CD4-positive, CD25-positive, alpha-beta regulatory T cell (primary cell): ENCODE measurements at places on chromosomes 1 and 21.

DNA sequence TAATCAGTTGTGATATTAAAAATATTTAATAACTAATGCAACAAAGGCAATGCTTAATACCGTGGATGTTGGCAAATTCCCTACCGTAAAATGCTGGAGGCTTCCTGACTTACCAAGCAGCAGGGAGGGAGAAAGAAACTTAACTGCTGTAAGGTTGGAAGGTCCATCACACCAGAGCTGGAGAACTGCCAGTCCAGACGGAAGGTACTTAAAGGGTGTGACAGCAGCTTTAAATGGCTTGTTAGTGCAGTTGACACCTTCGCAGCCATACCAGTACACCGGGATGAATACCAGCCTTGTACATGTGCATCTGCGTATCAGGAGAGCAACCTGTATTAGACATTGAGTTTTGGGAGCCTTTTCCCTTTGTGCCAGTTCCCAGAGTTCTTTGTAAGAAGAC, 269.5 kb upstream of the NCAM2 start:
- DNase-seq: no peak

DNA sequence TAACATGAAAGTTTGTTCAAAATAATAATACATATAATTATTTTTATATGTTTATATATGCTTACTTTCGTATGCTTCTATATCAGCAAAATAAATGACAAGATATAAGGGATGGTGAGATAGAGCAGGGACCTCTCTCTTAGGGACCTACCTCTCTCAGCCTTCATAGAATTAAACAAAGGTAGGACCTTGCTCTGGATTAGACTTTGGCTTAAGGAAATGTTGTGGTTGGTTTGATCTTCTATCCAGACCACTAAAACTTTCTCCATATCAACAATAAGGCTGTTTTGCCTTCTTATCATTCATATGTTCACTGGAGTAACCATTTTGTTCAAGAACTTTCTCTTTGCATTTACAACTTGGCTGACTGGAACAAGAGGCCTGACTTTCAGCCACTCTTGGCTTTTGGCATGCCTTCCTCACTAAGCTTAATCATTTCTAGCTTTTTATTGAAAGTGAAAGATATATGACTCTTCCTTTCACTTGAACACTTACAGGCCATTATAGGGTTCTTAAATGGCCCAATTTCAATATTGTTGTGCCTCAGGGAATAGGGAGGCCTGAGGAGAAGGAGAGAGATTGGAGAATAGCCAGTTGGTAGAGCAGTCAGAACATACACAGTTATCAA, 14.4 kb downstream of the FRRS1 start:
- DNase-seq: no peak

GRCh38 chr1:53902235-53903138, 8.5 kb downstream of the DIO1 start:
- no peak for DNase-seq

- DNase-seq: no peak
These were observed 92.7 kb downstream of the ESRRG start for GRCh38 chr1:216630532-216630931.

DNA sequence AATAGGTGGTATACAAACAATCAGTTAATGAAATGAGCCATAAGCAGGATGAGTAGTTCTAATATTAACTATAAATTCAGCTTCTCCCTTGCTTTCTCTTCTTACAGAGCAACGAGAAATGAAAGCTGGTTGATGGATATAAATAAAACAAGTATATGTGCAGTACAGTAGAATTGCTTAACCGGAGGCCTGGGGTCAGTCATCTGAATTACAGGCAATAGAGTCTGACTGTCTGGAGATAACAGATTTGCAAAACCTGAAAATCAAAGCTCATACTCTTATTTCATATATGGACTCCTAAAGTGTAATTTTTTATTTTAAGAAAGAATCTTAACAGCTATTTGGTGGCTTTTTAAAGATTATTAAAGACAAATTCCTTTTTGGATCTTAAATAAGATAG, 43.1 kb upstream of the SGIP1 start:
- DNase-seq: no peak

DNA sequence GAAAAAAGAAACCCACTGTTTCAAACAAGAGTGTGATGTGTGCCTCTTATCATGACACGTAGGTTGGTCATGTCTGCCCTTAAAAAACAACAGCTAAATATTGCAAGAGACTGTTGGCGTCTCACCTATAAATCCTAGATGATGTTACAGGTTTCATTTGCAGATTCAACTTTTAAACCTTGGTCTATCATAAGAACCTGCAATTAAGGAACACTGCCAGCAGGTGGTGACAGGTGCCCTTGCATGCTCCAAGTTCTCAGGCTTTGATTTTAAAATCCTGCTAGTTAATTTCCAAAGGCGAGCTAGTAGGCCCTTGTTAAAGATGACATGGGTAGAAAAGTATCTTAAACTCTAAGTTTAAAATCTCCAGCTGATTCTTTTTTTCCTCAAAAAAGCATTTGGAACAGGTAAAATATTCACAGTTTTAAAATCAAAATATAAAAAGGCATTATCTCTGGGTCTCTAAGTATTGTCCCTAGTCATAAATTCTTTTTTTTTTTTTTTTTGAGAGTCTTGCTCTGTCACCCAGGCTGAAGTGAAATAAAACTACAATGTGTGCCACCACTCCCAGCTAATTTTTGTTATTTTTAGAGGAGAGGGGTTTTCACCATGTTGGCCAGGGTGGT, 39.1 kb downstream of the CLSTN1 start:
- peak; percentile 51 for DNase-seq

DNA sequence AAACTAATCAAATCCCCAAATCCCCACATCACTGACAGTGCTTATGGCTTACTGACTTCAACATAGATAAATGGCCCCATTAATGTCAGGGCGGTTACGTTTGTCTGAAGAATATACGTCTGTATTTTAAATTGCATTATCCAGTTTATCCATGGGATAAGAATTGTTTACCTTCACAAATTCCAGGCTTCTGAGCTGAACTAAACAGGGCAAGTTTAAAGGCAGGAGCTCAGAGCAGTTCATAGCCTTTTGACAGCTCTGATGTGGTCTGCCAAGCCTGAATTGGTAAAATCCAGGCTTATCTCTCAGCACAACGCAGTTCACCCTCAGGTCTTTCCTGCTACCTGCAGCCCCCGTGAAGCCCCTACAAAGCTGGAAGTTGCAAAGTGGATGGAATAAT, 79.5 kb upstream of the GREM2 start:
- DNase-seq: no peak

- DNase-seq: no peak
These were observed 29.3 kb downstream of the CRYZ start for GRCh38 chr1:74703386-74704182.

DNA sequence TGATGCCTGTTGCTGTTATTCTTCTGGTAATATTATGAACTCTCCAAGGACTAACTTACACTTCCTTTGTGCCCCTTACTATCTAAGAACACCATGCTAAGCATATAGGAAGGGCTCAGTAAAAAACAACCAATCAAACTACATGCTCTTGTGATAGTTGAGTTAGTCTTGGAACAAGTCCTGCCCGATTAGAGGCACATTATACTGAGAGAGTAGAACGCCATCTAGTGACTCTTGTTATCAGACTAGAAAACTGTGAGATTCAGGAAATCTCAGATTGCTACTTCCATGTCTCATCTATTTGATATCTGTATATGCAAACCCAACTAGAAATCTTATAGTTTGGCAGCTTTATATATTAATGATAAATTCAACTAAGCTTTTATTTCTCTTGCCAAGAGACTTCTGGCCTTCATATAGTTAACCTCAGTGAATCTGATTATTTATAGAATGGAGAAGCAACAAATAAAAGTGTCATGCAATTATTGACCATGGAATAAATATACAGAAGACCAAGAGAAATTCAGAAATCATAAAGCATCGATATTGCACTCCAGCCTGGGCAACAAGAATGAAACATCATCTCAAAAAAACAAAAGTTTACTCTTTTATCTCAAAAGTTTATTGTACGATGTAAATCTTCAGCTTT, 7.8 kb upstream of the SRRM1 start:
- DNase-seq: peak; percentile 67

- no peak for DNase-seq
These were observed at the start of gene CRABP2 for GRCh38 chr1:156705321-156705917. TSS of gene CRABP2 (minus strand) at chr1:156705583. CDS start at chr1:156705446, 137 bp downstream.

DNA sequence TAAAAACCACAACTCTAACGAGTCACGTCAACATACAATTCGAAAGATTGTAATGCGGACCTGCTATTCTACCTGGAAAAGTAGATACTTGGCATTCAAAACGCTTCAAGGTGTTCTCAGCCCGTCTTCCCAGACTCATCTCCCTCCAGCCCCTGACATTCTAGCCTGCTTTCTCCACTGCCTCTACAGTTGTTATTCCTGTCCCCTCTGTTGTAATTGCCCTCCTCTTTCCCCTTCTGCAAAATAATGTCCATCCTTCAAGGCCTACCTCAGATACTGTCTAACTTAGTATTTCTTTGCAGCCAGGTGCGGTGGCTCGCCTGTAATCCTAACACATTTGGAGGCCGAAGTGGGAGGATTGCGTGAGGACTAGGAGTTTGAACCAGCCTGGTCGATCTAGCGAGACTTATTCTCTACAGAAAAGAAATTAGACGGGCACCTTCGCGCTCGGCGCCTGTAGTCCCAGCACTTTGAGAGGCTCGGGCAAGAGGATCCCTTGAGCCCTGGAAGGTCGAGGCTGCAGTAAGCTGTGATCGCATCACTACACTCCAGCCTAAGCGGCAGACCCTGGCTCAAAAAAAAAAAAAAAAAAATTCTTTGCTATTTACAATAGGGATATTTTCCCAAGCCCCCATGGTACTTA, 756 bp upstream of the RBM34 start:
- no peak for DNase-seq

DNA sequence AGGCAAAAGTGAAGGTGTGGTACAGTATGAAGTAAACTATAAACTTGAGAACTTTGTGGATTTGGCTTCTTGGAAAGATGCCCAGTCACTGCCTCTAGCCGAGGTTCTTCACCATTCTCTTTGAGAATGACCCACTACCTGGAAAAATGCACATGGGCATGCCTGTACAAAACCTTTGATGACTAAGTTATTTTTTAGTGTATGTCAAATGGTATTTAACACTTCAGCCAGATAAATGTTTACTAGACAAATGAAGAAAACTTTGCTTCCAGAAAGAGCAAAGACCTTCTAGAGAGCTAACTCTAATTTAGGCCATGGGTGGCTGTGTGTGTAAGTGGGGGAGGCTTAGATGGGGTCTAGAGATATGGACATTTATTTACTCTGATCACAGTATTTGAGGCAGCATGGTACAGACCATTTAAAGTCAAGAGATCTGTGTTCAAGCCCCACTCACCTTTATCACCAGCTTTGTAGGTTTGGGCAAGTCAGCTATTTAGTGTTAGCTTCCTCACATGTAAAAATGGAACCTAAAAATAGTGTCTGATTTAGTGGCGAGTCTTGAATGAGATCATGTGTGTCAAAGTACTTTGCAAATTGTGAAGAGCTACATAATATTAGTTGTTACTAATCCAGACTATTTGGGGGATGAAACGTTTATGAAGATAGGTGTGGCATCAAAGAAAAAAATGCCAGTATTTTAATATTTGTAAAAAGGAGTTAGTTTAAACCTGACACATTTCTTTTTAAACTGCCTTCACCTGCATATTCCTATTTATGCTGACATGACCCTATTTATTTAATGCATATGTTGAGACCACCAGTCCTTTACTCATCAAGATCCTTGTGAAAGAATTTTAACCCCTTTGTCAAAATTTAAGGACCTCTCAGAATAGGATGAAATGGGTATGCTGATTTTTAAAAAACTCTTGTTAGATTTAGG, 20.2 kb downstream of the NFYC start:
- DNase-seq: no peak

GRCh38 chr1:200862713-200863415, 9.9 kb upstream of the GPR25 start:
- peak; percentile 25 for DNase-seq

- no peak for DNase-seq
These were observed 9.4 kb upstream of the ATP6V1G3 start for GRCh38 chr1:198549866-198550265.

- DNase-seq: no peak
These were observed 72.5 kb upstream of the RAB3GAP2 start for GRCh38 chr1:220344745-220345144.

GRCh38 chr1:231460614-231461013, 38.5 kb upstream of the EGLN1 start:
- peak; percentile 16 for DNase-seq

- DNase-seq: no peak
These were observed 123.8 kb upstream of the IVNS1ABP start for GRCh38 chr1:185440877-185441276.

DNA sequence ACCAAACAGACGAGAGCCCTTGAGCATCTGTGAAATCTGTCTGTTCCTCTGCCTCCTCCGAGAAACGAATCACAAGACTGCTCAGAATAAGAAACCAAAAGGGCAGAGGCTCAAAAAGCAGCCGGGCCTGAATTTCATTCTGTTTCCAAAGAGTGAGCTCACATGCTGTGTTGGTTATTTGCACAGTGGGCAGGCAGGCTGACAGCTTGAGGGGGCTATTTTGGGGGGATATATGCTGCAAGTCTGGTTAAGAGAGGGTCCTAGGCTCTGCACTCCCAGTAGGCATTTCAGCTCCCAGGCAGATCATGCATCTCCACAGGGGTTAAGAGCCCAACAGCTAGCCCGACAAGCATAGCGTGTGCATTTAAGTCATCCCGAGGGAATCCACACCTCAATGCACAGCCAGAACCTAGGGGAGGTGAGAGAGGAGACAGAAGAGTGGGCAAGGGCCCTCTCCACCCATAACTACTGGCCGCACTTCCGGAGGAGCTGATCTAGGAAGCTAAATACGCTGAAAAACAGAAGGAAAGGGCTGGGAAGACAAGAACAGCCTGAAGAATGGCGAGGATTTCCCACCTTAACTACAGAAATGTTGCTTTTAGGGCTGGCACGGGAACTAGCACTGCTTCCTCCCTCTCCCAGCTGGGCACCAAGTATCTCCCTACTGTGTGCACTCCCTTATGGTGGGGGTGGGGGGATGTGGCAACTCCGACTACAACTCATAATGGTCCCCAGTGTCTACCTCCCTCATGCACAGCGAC, 3.7 kb downstream of the PGBD5 start:
- DNase-seq: no peak

- DNase-seq: no peak
These were observed 593.3 kb upstream of the NCAM2 start for GRCh38 chr21:20404915-20405314.

- no peak for DNase-seq
These were observed 330.9 kb downstream of the RRAGC start for GRCh38 chr1:38528623-38529022.
